Activated CD4-positive, alpha-beta T cell treated with anti-CD3 and anti-CD28 coated beads for 48 hours (primary cell): ENCODE measurements at places on chromosomes 5 and 9.

DNA sequence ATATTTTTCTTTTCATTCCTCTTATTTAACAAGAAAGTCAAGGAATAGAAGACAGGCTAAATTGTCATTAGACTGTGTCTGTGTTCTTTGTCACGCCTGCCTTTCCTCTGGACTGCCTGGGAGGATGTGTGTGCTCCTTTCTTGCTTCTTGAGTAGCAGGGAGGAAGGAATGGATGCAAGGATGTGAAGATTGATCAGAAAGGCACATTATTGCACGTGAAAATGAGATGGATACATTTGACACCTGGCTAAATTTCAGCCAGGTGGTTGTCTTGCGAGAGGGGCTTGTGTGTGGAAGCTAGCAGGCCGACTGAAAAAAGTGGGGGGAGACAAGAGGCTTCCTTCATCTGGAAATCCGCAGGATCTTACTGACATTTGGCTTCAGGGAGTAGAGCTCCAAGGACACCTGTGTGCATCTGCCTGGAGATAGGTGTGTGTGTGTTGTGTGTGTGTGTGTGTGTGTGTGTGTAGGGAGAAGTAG lies 200.1 kb downstream of the MEF2C start:
- no peak for DNase-seq

GRCh38 chr9:2675834-2676233 lies 41.5 kb upstream of the KCNV2 start:
- DNase-seq: no peak

DNA sequence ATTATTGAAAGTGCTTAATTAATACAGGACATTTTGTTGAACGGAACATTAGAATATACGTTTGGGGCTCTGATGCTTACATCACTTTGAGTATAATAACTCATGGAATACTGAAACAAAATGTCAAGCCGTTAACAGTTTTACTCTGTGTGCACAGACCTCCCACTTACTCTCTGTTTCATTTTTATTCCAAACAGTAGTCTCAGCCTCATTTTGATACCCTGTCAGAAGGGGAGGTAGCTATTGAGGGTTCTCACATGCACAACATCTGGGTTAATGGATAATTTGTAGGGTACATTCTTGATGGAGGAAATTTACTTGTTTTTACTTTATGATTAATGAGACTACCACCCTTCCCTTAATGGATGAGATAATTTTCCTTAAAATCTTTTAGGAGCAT lies 59.0 kb downstream of the SCAMP1 start:
- no peak for DNase-seq

- DNase-seq: no peak
Observed at GRCh38 chr5:142275496-142275895, 49.3 kb downstream of the SPRY4 start.

- no peak for DNase-seq
Observed at GRCh38 chr5:53464722-53465121, 15.7 kb upstream of the FST start.

GRCh38 chr9:37729499-37729898 lies 24.1 kb upstream of the TRMT10B start:
- DNase-seq: no peak
